GM10248 (cell line): ENCODE measurements at places on chromosomes 3 and 15.

DNA sequence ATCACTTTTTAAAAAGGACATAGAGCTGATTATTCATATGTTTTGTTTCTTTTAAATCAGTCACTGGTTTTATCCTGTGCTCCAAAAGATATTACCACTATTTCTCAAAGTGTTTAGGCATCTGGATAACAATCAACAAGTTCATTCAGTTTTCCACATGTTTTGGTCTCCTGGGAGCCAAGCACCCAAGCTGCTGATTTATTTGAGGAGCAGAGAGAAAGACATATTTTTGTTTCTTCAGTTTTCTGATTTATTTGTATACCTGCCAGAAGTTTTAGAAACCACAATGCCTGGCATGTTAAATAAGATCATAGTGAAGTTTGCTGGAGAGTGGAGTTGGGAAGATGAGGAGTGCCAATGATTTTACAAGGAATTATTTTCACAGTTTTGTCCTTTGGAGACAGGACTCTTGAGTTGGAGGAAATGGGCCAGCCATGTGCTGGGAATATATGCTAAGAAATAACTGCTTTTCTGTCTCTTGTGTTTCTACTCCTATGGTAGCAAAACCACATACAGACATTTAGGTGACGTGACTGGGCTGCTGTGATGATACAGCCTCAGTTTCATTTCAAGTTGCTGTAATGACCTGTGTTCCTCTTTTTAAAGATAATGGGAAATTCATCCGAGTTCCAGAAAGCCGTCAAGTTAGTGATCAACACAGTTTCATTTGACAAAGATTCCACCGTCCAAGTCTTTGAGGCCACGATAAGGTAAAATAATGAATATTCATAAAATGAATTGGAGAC is 11.7 kb downstream of the EDEM1 start:
- no peak for DNase-seq

GRCh38 chr3:134742202-134742601 is 52.9 kb upstream of the EPHB1 start:
- DNase-seq: no peak

DNA sequence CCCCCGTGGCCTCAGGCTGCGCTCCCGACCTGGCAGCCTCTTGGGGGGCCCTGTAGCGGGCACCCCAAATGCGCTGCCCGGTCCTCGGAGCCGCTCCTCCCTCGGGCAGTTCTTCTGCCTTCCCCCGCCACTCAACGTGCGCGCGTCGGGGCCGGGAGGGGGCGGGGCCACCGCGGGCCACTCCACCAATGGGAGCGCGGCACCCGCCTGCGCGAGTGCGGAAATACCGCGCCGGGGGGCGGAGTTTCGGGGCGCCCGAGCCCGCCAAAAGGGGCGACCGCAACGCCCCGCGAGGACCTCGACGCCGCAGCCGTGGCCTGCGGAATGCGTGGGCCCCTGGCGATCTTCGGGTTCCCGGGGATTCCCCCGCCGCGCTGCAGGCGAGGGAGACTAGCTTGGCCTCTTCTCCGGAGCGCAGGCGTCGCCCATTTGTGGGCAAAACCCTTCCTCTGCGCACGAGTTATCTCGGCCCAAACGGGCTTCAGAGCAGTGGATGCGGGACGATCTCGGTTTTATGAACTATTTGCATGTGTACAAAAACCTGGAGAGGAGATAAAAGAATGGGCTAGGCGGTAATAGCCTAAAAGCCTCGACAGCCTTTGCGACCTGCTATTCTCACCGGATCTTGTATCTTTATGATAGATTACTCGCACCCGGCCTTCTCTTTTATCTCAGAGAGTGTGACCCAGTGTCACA is at the start of gene TASOR:
TSS of gene TASOR (minus strand) at position 144 of the 696 bp plus-strand sequence. CDS start 259 bp downstream, outside the sequence.
- peak; percentile 94 for DNase-seq

DNA sequence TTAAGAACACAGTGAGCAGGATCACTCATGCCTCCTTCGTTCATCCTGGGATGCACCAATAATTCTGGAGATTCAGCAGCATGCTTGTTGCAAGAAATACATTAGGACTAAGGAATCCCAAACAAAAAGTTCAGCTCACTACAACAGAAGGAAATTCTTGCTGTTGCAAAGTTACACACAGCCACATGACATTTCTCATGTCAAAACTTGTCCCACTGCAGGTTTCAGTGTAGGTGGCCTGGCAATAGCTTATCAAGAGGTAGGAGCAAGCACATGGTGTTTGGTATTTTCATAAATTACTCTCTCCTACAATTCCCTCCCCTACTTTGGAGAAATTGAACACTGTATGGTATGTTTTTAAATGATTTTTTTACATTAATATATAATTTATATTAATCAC is 399.6 kb upstream of the EPHA3 start:
- no peak for DNase-seq

DNA sequence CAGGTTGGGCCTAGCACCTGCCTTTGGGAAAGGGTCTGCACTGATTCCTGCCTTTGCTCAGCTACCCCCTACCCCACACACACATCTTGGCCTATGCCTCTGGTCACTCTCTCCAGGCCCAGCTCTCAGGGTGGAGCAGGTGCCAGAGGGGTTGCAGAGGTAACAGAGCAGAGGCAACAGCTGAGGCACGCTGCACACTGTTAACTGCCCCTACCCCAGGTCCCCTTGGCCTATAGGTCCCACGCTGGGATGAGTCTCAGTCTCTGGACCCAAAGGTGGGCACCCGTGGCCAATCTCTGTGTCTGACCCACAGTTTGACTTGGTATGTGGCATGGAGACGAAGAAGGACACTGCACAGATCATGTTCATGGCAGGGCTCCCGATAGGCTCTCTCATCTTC is 24.8 kb downstream of the SLC22A14 start:
- no peak for DNase-seq

DNA sequence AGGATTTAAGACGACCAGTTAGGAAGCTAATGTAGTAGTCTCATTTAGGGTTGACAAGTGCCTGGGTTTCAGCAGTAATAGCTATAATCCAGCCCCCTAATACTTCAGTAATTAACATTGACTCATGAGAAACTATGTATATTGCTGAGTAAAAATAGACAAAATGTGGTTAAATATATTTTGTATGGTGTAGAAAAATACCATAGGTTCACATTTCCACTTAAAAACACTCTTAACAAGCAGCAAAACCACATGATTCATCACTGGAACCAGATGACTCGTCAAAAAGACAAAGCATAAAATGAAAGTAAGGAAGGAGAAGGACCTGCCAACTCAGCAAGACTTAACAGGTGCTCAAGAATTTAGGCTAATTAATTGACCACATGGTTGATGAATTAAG is 288.9 kb downstream of the EFHB start:
- DNase-seq: peak; percentile 22

DNA sequence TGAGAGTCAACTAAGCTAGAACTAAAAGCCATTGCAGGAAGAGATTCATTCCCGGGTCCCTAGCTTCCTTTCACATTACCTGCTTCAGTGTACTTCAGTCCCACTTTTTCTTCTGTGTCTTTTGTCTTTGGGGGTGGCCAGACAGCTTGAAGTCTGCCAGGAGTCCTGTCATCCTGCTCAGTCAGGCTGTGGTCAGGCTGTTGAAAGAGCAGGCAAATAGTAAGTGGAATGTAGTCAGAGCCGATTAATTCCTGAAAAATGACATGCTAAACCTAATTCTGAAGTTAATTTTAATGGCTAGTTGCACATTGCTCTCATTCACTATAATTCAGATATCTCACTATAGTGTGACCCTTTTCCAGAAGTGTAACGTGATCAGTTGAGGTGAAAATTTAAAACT is 129.6 kb downstream of the FMN1 start:
- no peak for DNase-seq
